MCF 10A (cell line): ENCODE measurements at places on chromosomes 4 and X.

DNA sequence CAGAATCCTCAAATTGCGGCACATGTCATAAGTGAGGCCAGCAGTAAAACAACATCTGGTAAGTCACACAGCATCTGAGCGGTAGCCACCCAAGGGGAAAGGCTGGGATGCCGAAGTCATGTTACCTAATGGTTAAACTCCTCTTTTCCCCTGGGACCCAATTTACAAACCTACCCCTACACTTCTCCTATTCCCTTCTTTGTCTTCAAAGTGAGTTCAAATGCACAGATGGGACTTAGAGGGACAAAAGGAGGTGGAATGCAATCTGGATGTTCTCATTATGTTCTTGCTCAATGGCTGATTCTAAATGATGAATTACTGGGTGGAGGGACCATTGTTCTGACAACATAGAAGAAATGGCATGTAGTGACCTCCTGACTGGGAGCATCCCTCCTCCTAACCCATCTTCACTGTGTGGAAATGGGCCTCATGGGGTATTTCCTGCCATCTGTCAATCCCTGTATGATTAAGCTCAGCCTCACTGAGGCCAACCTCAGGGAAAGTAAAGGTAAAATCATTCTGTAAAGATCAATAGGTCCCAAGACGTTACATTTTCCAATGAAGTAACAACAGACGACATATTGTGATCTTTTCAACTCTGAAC lies 8.5 kb downstream of the CD40LG start:
- no peak for DNase-seq

DNA sequence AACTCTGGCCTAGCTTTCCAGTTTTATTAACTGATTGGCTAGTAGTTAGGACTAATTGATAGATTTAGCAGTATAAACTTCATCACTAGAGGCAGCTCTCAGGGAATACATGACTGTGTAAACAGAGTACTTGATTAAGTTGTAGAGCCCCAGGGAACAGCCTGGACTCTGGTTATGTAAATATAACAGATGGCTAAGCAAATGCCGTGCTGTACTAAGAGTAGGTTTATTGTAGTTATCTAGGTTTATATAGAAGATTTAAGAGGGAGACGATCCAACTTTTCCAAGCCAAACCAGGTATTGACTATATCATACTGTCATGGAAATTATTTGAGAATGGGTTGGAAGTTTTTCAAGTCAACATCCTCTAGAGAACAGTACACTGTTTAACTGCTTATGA lies 463.4 kb upstream of the GRID2 start:
- no peak for DNase-seq

DNA sequence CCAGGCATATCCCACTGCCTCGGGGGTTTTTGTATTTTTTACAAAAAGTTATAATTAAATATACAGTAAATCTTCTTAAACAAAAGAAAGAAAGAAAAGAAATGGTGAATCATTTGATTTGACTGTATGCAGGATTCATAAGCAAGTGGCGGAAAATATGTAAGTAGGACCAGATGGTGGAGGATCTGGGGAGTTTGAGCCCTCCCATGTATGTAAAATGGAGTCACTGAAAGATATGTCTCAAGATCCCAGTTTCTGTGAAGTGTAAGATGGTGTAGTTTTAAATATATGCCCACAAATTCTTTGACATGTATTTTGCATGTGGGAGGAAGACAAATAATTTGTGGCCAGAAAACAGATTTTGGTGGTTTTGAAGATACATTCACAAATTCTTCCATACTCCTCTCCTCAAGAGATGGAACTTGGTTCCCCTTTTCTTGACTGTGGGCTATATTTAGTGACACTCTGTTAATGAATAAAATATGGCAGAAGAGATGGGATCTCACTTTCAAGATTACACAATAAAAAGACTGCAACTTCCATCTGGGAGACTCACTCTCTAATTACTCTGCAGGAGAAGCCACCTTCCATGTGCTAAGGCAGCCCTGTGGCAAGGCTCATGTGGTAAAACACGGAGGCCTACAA lies 133.6 kb upstream of the S100G start:
- no peak for DNase-seq

GRCh38 chrX:37712458-37712857 lies 26.9 kb downstream of the XK start:
- peak; percentile 48 for DNase-seq

DNA sequence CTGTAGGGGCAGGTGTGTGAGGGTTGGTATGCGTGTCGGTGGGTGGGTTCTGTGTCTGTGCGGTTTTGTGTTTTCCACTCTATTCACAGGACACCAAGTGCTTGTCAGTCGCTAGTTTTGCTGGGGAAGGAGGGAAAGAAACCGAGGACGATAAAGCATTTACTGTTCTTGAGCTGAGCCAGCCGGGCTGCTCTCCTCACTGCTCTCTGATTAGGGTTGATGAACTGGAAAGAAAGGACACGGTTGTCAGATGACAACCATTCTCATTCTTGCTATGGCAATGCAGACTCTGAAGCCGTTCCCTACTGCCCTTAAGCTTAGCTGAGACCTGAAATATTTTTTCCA lies 832 bp downstream of the EGFL6 start:
- no peak for DNase-seq

GRCh38 chrX:2497961-2498780 lies 2.6 kb downstream of the DHRSX start:
- DNase-seq: no peak

DNA sequence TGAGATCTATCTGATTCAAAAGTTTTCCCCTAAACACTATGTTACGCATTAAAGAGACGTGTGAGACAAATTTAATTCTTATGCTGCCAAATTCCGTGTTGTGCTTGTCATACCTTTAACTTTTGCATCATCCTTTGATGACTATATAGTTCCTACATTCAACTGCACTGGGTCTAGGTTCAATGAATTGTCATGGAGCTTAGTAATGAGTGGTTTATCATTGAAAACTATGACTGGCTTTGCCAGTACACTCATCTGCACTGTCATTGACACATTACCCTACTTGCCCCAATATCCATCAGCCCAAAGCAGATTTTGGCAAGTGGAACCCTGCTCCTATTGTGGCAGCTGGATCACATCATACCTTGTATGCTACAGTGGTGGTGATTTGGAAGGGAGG lies 882.9 kb upstream of the SLIT2 start:
- no peak for DNase-seq

GRCh38 chr4:124869961-124870495 lies 157.5 kb upstream of the ANKRD50 start:
- no peak for DNase-seq
